Stimulated activated CD4-positive, alpha-beta T cell treated with anti-CD3 and anti-CD28 coated beads, Interleukin-1b, Interleukin-23, amount 100 ng/mL, for 4 hours (primary cell): ENCODE measurements at places on chromosomes 5 and 9.

DNA sequence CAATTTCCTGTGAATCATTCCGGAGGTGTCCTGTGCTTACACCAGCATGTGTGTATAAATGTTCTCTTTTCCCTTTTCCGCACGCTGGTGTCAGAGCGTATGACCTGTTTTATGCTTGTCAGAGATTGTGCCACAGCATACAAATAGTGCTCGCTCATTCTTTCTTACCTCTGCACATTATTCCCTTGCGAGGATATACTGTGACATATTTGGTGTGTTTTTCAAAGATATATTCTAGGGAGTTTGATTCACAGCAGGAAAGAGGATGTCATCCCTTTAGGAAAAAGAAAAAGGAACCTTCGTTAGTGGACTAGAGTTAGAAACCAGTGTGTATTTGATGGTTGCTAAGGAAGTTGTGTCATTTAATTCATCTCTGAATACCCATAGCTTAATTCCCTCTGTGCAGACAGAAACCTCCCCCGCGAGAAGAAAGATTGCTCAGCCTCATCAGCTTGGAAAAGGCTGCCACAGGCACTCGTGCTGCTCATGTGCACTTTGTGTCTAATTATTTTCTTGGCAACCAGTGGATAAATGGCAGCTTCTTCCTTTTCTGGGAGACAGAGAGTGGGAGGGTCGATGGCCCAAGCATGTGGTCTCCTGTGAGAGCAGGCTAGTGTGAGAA is 14.7 kb upstream of the CCIN start:
- no peak for DNase-seq

DNA sequence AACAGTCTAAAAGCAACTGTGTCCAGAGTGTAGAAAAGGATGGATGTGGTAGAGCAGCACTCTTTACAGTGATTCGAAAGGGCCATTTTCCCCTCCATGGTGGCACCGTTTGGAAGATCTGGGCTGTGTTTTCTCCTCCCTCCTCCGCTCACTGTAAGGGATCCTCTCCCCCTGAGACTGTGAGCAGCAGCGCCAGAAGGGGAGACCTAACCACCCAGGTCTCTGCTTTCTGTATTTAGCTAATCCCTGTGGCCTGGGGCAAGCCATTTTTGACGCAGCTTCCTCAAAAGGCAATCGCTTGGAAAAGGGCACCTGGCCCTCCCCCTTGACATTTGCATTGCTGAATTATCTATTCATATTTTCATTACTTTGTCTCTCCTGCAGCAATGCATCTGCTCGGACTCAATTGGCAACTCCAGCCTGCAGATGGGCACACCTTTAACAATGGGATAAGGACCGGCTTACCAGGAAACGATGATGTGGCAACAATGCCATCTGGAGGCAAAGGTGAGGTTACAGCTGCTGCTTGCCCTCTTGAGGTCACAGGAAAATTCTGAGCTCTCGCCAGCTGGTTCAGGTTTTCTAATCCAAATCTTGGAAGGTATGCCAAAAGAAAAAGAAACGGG is 244.3 kb upstream of the WWC1 start:
- no peak for DNase-seq

- DNase-seq: no peak
Measured at GRCh38 chr5:139701056-139701741, 53.0 kb downstream of the CXXC5 start.

- no peak for DNase-seq
Measured at GRCh38 chr5:109550077-109550476, 139.7 kb upstream of the MAN2A1 start.

- DNase-seq: no peak
Measured at GRCh38 chr5:111022301-111022700, 49.2 kb upstream of the TSLP start.

DNA sequence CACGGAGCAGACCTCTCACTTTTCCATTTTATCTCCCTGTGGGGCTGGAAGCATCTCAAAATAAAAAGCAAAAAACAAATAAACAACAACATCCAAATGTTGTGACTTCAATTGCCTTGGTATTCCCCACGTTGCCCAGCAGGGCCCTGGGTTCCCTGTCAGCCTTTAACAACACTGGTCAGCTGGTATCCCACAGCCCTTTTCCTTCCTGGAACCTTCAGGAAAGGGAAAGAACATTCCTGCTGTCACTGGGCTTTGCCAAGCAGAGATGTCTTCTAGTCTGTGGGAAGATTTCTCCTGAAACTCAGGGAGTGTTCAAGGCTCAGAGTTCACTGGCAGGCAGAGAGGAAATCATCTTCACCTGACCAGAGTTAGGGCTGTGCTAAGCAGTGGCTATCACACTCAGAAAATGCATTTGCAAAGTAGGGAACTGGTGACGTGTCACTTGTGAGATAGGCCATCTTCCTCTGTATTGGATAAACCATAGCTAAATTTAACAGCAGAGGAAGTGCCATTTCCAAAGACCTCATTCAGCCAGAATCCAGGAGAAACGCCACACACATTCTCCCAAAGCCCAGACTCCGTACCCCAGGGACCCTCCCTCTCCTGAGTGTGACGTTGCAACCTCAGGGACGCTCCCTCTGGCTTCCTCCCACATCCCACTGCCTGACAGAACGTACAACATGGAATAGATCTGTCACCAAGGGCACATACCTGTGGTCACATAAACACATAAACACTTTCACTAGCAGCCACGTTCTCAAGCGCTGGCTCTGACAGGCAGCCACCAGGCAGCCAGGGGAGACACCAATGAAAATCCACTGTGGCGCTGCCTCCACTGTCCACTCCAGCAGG is 274.0 kb upstream of the DAPK1 start:
- DNase-seq: no peak
